ENCODE measurements at places on chromosomes 13 and 19.

- DNase-seq = no peak
These were observed 33.5 kb downstream of the DNM2 start for GRCh38 chr19:10751109-10751953.

- DNase-seq = no peak
These were observed 1.5 kb upstream of the SOX1 start for GRCh38 chr13:112065521-112065866.

DNA sequence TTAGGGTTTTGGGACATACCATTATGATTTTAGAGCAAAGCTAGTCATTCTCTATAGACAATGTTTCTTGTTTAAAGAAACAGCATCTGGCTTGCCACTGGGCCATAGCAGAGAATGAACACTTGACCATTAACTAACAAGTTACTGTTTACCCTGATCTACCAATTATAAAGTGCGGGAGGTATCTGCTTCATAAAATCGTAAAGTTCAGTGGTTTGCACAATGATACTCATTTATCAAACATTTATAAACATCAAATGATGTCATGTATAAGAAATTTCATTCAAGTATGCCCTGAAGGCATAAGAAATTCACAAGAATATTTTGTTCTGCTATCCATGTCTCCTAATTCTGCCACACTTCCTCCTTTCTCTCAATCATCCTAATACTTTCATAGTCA lies 139.2 kb downstream of the PCDH20 start:
- DNase-seq = no peak

DNA sequence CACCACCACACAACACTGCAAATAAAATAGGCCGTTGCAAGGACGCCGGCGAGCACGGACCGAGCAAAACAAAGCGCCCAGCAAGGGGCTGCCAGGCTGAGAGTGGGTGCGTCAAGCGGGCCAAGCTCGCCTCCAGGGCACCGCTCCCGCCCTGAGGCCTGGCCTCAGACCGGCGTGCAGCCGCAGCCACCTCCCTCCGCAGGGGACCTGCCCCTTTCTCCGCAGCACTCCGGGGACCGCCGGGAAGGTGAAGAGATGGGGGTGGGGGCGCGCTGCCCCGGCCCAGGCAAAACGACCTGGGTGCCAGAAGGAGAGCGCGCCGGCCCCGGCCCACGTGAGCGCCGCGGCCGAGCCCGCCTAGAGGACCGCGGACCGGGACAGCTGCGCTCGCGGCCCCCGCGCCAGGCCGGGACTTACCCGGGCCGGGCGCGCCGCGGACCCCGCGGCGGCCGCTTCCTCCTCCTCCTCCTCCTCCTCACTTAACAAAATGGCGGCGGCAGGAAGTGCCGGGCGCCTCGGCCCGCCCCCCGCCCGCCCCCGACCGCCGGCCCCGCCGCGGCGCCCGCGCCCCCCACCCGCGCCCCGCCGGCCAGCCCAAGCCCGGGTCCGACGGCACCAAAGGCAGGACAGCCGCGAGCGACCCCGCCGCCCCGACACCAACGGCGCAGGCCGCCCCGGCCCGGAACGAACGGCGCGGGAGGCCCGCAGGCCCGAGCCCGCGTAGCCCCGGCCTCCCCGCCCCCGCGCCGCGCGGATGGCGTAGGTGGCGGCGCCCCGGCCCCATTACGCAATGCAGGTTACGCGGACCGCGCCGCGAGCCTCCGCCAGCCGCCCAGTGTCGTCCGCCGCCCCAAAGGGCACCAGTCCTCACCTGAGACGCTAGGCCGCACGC lies 674 bp downstream of the BRD4 start:
- peak; percentile 43 for DNase-seq

GRCh38 chr19:8253678-8254077 lies 44.5 kb downstream of the CERS4 start:
- DNase-seq = no peak

DNA sequence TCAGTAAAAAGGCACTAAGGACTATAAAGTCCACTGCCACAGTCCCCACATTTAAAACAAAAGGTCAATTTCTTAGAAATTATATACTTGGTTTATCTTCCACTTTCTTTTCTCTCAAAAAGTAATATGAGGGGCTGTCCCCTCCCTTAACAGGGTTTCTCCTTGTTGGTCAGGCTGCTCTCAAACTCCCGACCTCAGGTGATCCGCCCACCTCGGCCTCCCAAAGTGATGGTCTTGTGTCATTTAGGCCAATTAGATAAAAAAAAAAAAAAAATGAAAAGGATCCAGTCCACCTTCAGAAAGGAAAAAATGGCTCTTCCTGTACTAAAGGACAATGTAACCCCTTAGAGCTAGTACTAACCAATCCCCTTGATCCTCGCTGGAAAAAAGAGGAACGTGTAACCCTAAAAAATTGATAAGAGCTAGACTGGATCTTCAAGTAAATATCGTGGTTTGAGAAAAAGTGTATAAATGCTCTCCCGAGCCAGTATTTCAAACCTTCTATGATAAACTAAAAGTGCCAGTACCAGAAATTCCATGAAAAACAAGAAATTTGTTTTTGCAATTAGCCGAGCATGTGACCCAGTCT lies 9.0 kb upstream of the CD70 start:
- DNase-seq = no peak

- DNase-seq = no peak
These were observed 11.1 kb upstream of the PLIN3 start for GRCh38 chr19:4878491-4878968.

DNA sequence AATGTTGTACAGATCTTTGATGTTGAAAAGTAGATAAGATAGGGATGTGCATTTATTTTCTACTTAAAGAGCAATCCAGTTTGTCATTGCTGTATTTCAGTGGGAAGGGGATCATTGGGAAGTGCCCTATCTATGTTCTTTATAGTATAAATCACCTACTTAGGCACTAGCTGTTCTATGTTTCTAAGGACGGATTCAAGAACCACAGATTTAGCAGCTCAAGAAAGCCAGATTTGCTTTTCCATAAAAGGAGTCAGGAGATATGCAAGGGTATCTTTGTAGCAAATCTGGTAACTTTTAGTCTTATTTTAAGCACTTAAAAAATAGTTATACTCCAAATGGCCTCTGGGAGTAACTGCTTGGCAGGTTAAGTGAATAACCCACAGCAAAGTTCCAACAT lies 23.7 kb downstream of the DCLK1 start:
- no peak for DNase-seq

GRCh38 chr19:33284146-33284643 lies 18.1 kb downstream of the CEBPA start:
- no peak for DNase-seq

GRCh38 chr19:3798137-3798536 lies 12.0 kb upstream of the MATK start:
- no peak for DNase-seq

GRCh38 chr19:1167687-1168571 lies 6.1 kb downstream of the SBNO2 start:
- DNase-seq = no peak

GRCh38 chr19:2391118-2391725 lies 31.2 kb downstream of the TMPRSS9 start:
- DNase-seq = no peak

DNA sequence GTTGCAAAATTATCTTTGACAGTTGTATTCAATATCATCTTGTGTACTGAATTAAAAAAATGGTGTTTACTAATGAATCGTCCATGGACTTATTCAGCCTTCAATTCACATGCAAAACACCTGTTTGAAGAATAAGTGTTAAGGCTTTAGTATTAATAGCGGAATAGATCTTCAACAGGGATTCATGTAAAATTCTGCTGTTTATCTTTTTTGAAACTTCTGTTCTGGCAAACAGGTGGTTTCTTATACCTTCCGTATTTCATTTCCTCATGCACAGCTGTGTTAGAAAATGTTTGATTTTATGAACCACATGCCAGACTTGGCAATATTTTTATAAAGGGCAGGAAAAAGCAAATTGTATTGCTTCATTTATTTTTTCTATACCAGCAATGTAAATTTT lies 255.7 kb downstream of the DACH1 start:
- no peak for DNase-seq
